NCI-H774 (cell line): ENCODE measurements at places on chromosomes 2 and 18.

- DNase-seq: no peak
Observed at GRCh38 chr2:105187531-105187930, 54.0 kb upstream of the GPR45 start.

GRCh38 chr18:8771930-8772329 is 66.6 kb downstream of the MTCL1 start:
- DNase-seq: peak; percentile 17

- DNase-seq: no peak
Observed at GRCh38 chr2:205681401-205682238, 681 bp upstream of the NRP2 start.

GRCh38 chr2:4427083-4427482 is 723.7 kb downstream of the DCDC2C start:
- peak; percentile 57 for DNase-seq

DNA sequence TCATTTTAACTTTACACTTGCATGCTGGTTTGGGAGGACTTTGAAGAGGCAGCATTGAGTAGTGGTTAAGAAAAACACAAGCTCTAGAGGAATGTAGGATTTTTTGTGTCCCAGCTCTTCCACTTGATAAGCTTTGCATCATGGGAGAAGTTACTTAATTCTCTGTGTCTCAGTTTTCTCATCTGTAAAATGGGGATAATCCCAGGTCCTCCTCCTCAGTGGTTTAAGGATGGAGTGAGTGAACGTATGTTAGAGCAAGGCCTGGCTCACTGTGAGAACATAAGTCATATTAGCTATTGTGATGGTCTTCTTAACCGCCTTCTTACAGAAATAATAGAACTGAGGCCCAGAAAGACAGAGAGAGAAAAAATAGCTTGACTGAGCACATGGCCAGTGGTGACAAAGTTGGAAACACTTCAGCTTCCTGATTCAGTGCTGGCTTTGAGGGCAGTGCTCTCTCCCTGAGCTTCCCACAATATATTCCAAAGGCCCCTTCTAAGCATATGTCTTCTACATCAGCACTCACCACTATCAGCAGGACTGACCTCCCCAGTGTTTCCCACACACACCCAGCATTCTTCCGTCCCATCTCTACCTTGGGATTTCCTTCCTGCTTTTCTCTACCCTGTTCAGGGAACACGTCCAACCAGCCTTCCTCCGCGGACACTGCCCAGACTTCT is 214.9 kb upstream of the TNP1 start:
- DNase-seq: no peak

DNA sequence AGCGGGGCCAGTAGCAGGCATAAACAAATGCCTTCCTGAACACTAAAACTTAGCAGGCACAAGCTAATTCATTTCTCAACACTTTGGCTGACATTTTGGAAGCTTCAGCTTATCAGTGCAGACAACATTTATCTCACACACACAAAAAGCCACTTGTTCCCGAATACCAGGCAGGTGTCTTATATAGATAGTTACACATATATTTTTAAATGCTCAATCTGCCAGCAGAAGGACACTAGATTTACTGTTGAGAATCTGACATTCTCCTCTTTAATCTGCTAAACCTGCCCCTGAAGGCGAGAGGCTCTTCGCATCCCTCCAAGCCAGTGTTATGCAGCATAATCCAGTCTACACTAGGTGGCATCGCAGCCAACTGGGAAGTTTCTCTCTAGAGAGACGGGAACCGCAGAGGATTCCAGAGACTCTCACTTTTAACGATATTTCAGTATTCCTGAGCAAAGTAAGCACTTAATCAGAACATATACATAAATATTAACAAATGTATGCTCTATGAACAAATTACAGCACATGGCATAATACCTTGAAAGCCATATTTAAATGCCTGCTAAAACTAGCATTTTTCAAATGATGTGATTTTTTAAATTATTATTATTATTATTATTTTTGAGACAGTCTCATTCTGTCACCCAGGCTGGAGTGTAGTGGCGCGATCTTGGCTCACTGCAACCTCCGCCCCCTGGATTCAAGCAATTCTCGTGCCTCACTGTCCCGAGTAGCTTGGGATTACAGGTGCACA is 90.2 kb upstream of the SCG2 start:
- no peak for DNase-seq

- DNase-seq: no peak
Observed at GRCh38 chr2:85840091-85840490, 48.7 kb downstream of the ST3GAL5 start.

DNA sequence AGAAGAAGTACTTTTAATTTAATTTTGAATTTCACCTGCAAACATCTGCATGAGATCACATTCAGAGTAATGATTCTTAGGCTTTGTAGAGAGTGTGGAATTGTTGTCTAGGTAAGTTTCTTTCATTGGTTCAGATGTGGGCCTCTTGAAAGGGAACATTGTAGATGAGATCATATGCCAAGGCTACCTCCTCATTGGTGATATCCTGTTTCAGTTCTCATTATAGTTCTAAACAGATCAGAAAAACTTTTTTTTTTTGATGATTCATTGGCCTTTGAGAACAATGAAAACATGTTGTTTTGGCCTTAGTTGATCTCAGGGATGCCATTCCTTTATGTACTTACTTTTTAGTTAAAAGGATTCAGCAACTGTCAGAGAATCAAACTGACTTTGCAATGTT is 44.5 kb downstream of the EML6 start:
- no peak for DNase-seq

GRCh38 chr2:206521612-206522011 is 78.3 kb downstream of the ADAM23 start:
- no peak for DNase-seq

DNA sequence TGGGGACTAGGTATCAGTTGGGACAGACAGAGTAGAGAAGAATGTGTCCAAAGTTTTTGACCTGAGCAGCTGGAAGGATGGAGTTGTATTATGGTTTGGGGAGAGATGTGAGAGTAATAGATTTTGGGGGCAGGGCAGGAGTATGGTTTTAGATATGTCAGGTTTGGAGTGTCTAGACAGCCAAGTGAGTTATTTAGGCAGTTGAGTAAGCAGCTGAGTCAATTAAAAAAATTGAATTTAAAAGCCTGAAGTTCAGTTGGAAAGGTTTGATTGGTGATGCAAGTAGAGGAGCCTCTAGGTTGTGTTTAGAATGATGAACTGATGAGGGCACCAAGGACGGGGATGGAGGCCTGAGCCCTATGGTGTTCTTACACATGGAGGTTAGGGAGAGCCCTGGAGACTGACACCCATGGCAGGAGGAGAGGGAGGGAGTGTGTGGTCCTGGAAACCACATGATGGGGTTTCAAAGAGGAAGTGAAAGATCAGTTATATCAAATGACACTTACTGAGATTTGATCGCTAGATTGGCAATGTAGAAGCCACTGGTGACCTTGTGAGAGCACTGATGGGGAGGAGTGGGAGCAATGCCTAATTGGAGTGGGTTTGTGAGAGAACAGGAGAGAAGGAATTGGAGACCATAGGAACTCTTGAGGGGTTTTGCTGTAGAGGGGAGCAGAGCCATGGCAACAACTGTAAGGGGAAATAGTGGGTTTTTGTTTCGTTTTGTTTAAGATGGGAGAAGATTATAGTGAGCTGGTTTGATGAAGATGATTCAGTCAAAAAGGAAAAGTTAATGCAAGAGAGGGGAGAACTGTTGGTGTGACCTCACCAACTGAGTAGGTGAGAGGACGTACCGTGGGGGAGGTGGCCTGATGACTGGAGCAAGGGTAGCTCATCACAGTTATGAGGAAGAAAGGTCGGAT is 10.3 kb downstream of the ITGA6 start:
- DNase-seq: no peak

- no peak for DNase-seq
Observed at GRCh38 chr2:11121099-11121822, 34.0 kb upstream of the SLC66A3 start.

GRCh38 chr2:159283529-159283928 is 3.0 kb downstream of the WDSUB1 start:
- DNase-seq: no peak

DNA sequence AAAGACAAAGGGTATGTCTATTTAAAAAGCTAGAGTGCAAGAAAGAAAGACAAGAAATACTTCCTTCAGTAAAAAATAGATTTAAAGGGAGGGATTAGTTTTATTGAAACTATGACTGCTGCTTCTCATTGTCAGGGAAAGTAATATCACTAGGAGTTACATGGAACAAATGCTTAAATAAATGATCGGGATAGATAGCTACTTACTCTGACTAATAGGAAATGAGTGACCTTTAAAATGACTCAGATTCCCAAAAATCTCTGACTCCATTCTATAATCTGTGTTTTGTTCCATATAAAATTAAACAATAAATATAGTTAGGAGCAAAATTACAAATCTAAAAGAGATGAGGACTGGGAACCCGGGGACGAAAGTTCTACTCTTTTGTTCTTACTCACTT is 669.3 kb downstream of the NR4A2 start:
- DNase-seq: no peak

DNA sequence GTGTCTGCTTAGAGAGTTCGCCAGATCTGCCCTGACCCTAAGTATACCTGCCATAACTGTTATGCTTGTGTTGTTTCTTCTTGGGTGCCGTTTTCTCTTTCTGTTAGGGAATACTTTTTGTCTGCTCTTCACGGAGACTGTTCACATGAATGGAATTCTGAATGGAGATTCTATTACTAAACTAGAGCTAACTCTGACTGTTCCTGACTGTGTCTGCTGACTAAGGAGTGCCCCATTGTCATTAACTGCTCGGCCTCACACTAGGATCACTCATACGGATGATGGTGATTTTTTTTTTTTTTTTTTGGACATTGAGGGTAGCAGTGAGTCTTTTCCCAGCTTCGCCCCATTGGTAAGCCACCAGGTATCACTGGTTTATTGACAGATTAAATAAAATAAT is 104.8 kb upstream of the SLC8A1 start:
- no peak for DNase-seq

DNA sequence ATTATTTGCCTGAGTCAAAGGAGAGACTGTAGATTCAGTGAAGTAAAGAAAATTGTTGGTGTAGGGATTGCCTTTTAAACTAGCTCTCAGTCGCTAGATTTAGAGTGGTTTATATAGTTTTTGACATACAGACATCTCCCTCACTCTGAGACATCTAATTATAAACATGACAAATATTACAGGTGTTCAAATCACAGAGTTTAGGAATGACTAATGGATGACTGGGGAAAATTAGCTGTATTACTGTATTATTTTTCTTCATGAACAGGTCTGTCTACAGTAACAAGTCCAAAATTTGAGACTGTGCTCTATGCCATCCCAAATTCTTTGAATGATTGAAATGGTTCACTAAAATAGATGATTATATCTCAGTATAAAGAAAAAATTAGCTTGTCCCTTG is 40.0 kb downstream of the MAP2 start:
- DNase-seq: no peak

DNA sequence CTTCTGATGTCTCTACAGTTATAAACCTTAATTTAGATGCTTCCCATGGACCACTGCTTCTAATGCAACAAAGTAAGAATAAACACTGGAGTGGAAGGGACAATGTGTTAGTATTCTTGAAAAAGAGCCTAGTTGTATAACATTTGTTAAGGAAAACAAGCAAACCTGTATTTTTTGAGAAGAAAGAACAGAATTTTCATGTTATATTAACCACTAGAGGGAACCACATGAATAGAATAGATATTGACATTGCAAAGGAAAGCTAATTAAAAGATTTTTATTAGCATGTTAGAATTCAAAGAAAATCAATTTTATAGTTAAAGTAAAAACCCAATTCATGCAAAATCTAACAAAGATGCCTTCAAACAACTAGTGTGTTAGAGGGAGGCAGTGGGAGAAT is 151.2 kb upstream of the BARD1 start:
- no peak for DNase-seq

DNA sequence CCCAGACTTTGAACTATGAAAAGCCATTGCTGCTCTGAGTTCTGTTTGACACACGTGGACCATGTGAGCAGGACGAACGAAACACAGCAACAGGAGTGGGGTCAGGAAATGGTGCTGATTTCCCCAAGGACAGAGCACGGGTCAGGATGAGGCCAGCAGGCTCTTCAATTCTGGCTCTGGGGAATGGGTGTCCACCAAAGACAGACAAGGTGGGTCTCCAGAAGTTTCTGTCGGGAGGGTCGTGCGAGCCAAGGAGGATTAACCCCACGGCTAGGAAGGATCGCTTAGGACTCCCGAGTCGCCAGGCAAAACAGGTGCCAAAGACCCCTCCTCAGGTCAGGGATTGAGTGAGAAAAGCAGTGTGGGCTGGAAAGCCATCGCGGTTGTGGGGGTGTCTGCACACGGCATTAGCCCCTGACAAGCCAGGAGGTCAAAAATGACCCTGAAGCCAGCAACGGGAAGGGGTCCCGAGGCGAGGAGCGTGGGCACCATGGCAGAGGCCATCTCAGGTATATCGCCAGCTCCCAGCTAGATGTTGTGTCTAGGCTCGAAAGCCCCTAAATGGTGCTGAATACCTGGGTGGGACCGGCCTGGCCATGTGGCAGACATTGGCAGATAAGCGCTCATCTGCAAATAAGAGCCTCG is 213.9 kb upstream of the SALL3 start:
- DNase-seq: no peak

DNA sequence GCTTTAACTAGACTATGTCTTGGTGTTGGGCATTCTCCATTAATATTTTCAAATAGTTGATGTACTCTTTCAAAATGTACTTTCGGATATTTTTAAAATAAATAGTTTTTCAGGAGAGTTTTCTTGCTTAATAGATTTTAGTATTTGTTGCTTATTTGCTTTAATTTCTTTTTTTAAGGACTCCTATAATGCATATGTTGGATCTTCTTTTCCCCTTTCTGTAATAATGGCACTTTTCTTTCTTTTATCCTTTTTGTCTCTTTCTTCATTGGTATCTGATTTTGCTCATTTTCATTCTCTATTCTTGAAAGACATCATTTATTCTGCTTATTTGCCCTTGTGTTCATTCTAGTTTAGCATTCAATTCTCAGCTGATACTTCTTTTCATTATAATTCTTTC is 791.6 kb downstream of the GALR1 start:
- no peak for DNase-seq

GRCh38 chr2:240999873-241000541 is 1.6 kb downstream of the SNED1 start:
- DNase-seq: no peak

- no peak for DNase-seq
Observed at GRCh38 chr2:9712263-9712662, 81.5 kb upstream of the YWHAQ start.

GRCh38 chr2:107989445-107989844 is 3.1 kb downstream of the SLC5A7 start:
- DNase-seq: no peak

DNA sequence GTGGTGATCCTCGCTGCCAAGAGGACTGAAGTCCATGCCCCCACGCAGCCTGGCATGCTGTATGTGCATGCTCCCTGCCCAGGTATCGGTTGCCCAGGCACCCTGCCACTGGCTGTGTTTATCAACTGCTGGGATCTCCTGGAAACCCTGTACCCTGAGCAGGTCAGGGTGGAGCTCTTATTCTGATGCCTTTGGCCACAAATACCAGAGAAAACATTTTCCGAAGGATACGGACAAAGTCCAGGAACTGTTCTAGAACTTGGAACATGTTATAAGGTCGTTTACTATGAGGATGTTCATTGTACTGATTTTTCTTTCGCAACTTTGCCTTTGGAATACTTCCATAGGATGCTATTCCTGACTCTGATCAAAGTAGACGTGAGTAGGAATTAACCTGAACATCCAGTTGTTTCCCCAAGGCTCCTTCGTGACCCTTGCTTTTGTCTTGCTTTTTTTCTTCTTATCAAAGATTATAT is 55.2 kb downstream of the TMEM17 start:
- no peak for DNase-seq
